Choroid plexus epithelial cell (primary cell): ENCODE measurements at places on chromosomes 3 and 15.

GRCh38 chr3:85576091-85576690 lies 617.4 kb downstream of the CADM2 start:
- DNase-seq: peak; percentile 86

DNA sequence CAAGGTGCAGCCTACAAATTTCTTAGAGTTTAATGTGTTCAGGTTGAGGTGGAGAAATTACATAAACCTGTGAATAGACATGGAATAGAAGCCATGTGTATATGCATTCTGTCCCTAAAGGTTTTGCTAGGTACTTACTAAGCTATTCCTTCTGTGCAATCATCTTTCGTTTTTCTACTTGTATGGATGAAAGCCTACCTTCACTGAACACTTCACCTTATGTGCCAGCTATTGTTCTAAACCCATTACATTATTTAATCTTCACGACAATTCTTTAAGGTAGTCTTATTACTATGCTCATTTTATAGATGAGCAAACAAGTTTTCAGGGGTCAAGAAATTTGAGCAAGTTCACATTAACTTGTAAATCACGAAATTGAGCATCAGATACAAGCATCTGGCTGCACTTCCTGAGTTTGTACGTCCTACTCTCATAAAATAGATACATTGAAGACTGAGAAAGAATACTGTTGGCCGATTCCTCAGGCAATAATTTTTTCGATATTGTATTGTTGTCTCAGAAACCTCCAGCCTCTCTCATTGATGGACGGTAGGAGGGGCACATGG lies 635 bp upstream of the RCN2 start:
- no peak for DNase-seq

DNA sequence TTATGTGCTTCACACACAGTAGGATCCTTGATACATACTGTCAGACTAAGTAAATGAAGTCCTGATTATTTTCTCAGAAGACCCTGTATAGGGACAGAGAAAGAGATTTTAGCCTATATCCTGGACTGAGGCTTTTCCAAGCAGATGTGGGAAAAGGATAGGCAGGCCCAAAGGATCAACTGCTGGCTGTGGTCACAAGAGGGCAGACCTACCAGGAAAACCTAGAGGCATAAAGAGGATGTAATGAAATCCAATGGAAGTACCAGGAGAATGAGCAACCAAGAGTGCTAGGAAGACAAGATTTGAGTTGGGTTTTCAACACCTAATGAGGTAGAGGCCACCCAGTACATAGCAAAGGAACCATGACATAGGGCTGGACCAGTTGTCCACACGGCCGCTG lies 23.1 kb downstream of the DCLK3 start:
- no peak for DNase-seq

- peak; percentile 70 for DNase-seq
Observed at GRCh38 chr3:66567077-66567476, 66.3 kb upstream of the LRIG1 start.

DNA sequence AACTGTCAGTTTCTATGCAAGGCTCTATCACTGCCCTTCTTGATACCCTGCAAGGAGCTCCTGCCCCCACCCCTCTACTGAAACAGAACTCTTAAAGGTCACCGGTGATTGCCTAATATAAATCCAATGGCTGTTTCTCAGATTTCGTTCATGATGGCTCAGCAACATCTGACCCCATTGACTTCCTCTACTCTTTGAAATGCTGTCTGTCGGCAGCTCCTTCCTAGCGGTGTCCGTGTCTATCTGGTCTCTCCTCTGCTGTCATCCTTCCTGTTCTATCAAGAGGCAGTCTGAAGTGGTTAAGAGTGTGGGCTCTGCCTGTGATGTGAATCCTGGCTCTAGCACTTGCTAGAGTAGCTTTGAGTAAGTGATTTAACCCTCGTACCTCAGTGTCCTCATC lies 5.5 kb downstream of the TMEM266 start:
- DNase-seq: no peak

GRCh38 chr3:194773216-194773615 lies 87.5 kb downstream of the FAM43A start:
- DNase-seq: no peak

- DNase-seq: no peak
Observed at GRCh38 chr15:31278061-31278445, 48.6 kb upstream of the KLF13 start.

DNA sequence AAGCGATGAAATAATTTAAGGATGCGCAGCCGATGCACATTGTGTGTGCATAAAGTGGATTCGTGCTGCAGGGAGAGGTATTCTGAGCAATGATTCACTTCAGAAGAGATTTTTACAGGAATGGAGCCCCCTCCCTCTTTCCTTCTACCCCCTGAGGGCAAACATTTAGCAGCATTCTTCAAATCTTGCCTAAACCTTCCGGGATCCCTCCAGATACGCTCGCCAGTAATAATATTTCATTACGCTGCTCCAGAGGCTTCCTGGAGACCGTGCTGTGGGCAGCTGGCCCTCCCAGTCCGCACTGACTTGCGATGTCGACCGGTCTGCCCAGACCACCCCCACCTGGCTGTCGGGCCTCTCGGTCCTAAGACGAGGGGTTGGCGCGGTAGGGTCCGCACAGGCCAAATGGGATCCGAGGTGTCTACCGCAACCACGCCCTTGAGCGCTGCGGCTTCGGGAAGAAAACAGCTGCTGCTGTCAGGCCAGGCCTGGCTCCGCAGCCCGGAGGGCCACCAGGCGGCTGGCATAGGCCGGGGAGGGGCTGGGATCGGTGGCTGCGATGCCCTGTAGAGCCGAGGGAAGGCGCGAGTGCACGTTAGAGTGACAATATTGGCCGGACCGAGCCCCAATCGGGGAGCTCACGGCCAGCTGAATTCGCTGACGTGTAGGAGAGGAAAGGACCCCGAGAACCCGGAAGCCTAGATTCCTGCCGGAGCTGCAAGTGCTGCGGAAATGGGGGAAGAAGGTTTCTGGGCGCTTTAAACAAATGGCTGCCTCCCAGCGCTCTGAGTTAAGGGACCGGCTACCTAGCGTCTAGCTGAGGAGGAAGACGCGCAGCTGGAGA lies 14.3 kb downstream of the ZIC4 start:
- peak; percentile 91 for DNase-seq

DNA sequence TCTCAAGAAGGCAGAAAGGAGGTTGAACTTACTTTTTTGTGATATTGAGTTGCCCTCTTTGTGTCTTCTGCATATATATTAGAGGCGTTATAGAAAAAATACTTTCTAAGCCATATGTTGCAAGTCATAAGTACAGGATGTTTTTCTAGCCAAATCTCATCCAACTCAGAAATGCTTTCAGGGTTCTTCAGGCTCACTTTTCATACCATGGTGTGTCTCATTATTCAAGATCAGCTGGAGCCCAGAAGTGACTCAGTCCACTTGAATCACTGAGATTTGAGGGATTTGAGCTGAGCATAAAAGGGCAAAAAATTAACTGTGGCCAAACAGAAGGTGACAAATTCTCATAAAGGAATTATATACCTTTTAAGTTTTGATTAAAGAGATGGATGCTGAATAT lies 157.3 kb downstream of the WNT5A start:
- peak; percentile 95 for DNase-seq

- DNase-seq: no peak
Observed at GRCh38 chr3:69876073-69876472, 123.5 kb upstream of the SAMMSON start.

GRCh38 chr3:126704494-126705214 lies 614 bp downstream of the CHCHD6 start:
- DNase-seq: no peak

DNA sequence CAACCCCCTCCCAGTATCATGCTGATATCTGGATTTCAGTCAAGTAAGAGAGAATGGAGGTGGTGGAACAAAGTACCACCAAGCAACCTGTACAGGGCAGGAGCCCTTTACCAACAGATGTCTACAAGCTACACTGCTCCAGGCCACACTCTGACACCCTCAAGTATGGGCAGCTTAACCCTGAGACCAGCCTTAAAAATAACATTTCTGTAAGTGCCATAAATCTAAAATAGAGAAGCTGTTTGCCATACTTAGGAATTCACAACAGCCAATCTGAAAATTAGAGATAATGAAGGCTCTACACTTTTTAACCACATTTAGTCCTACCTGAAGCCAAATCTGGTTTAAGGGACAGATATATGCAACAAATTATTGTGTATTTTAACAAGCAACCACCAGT lies 59.7 kb downstream of the C3orf70 start:
- no peak for DNase-seq

DNA sequence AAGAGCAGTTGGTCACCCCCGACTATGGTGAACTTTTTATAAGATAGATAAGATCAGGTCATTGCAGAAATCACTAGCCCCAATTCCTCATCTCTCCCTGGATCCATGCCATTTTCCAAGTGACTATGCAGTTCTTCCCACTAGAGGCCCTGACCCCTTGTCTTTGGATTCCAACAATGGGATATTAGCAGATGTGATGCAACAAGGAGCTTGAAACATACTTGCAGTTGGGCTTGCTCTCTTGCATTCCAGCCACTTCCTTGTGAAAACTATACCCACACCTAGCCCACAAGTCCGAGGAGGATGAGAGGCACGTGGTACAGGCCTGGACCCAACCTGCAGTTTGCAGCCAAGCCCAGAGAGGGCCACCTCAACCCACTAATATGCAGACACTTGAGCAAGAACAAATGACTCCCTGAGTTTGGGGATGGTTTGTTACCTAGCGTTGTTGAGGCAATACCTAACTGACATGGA lies 60.6 kb downstream of the SUCLG2 start:
- DNase-seq: peak; percentile 63

DNA sequence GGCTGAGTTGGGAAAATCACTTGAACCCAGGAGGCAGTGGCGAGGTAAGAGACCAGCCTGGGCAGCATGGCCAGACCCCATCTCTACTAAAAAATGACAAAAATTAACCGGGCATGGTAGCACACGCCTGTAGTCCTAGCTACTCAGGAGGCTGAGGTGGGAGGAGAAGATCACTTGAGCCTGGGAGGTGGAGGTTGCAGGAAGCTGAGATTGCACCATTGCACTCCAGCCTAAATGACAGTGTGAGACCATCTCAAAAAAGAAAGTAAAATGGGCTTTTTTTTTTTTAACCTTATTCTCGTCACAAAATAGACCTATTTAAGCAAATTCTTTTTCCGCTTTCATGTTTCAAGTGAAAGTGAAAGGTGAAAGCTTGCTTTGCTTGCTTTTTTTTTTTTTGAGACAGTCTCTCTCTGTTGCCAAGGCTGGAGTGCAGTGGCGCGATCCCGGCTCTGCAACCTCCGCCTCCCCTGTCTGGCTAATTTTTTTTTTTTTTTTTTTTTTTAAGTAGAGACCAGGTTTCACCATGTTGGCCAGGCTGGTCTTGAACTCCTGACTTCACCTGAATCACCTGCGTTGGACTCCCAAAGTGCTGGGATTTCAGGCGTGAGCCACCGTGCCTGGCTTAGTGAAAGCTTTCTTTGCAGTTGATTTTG lies 3.6 kb downstream of the PDIA3 start:
- peak; percentile 22 for DNase-seq

GRCh38 chr3:135141672-135142071 lies 346.6 kb downstream of the EPHB1 start:
- DNase-seq: no peak

- DNase-seq: peak; percentile 84
Observed at GRCh38 chr15:62306851-62307504, 141.9 kb upstream of the C2CD4B start.

GRCh38 chr15:92570391-92570790 lies 85.2 kb downstream of the FAM174B start:
- DNase-seq: no peak

DNA sequence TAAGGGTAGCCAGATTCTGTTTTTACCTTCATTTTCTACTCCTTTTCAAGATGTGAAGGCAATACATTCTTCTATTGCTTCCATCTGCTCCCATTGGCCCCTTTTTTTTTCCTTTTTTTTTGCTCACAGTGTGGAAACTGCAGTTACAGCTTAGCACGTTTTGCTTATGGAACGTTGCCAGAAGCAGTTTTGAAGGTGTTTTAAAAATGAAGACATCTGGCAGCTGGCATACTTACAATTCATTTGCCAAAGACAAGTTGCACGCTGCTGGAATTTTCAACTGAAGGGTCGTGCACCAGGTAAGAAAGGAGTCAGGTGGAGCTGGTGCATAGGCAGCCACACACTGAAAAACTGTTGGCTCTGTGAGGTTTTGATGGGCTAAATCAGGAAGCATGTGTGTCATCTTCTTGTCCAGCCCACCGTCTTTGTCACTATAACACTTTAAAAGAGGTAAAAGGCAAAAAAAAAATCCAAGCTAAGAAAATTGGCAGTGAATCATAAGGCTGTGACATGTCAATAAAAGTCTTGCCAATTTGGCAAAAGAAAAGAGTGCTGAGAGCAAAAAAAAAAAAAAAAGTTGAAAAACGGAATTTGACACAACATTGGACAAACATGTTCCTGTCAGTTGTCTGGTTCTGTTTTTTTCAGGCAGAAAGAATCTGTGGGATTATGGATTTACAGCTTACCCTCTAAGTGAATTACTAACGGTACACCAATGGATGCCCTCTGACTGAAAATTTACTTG lies 225.4 kb upstream of the SOX2 start:
- no peak for DNase-seq

DNA sequence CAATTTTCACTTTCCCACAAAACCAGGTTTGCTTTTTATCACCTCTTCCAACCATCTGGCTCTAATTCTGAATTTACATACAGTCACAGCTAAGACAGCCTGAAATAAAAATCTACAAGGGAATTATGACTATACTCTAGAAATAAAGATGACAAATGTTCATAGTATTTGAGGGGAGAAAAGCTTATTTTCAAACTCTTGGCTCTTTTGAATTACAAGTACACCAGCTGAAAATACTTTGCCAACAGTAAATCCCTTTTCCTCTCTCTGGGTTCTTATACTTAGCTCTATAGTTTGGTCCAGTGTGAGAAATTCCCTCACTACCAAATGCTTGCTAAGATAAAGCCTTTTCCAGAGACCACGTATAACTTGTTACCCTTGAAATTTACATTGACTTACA lies 1037.9 kb downstream of the ROBO1 start:
- DNase-seq: no peak

- peak; percentile 22 for DNase-seq
Observed at GRCh38 chr3:184231671-184232070, 2.3 kb downstream of the VWA5B2 start.

GRCh38 chr3:15636028-15636709 lies 34.6 kb downstream of the BTD start:
- DNase-seq: peak; percentile 94

DNA sequence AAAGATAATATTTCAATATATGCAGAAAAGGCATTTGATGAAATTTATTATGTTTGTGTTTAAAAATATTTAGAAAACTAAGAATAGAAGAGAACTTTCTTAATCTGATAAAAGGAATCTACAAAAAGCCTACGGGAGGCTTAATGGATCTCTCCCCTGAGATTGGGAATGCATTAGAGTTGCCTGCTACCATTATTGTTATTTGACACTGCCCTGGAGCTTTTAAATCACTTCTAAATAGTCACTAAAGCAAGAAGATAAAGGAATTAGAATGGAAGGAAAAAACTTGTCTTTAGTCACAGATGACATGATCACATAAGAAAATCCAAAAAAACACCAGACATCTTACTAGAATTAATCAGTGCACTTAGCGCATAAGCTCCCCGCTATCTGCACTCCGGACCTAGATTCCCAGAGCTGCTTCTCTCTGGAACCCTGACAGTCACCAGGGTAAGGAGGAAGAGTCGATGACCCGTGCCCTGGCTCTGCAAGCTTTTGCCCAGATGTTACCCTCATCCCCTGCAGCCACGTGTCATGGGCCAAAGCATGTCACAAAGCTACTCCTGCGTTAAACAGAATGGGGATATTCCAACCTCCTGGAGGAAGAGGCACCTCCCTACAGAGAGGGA lies 97.1 kb downstream of the MINAR1 start:
- DNase-seq: no peak

- DNase-seq: no peak
Observed at GRCh38 chr3:132382267-132382666, 35.0 kb upstream of the DNAJC13 start.

- no peak for DNase-seq
Observed at GRCh38 chr3:112132554-112132953, 494 bp downstream of the GCSAM start.
